Activated naive CD4-positive, alpha-beta T cell (primary cell): ENCODE measurements at places on chromosomes 3 and 15.

DNA sequence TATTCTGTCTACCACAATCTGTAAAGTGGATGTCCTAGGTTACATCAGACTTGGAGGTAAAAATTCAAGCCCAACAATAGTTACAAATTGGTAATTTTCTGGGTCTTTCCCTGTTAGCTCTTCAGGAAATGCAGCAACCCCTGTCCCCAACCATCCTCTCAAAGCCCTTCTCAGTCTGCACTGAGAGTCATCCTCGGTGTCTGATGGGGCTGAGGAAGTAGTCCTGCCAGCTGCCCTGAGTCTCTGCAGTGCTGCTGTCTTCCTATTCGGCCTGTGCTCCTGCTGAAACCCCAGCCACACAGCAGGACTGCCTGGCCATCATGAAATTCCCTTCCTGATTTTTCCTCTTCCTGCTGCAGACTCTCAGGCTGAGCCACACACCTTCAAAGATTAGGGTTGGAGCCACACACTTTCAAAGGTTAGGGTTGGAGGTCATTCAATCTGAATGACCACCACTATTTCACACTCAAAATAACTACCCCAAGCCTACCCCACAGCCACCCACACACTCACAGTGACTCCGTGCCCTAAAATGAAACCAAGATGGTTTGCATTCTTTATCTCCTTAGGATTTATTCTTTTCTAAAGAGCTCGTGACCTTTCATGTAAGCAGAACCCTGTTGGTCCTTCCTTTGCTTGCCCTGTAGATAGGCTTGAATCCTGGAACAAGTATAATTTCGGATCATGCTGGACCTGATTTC, 17.6 kb downstream of the TRIM42 start:
- DNase-seq = no peak

GRCh38 chr3:138938056-138938876, 8.7 kb downstream of the FOXL2 start:
- DNase-seq = no peak

DNA sequence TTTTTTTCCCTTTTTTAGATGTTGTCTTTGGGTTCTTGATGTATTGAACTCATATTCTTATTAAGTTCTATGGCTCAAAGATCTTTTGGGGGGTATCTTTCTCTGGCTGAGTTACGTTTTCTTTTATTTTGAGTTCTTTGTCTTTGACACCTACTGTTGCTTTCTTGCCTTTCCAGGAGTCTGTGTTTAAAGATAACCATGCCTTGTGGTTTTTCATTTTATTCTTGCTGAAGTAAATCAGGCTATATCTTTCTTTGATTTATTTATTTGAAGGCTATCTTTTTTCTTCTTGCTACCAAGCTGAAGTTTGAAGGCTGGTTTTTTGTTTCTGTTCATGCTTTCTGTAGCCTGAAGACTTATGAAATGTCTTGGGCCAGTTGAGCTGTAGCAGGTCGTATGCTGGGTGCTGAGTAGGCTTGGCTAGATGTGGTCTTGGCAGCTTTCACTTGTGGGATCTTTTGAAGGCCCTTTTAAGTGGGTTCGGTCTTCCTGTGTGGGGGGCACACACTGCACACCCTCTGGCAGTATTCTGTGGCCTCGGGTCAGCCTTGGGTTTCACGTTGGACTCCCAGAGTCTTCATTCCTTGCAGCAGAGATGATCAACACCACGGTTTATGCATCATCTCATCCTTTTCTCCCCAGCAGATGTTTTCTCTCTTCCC, 17.5 kb downstream of the SLCO3A1 start:
- no peak for DNase-seq

- no peak for DNase-seq
Measured at GRCh38 chr3:4225005-4225471, 78.1 kb upstream of the SETMAR start.

DNA sequence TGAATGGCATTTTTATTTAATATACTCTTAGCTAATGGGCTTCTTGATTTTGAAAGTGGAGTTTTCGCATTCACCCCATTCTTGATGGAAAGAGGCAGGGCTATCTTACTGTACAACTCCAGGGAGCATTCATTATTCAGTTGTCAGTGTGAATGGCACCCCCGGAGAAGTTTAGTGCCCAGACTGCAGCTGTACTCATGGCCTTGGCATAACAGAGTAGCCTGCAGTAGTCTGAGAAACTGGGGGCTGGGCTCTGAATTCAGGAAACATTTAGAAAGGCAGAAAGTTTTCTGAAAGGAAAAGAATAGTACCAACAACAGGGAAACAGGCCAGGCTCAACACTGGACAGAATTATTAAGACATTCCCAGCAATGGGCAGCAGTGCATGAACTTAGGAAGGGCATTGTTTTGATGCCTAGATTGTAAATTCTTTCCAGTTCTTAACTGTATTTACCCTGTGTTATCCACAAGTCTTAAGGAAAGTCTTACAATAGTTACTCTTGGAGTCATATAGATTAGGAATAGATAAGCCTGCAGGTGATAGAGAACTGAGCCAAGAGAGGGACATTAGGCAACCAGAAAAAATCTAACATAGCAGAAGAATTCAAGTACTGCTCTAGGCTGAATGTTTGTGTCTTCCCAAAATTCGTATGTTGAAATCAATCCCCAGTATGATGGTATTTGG, 44.4 kb downstream of the TIPARP start:
- no peak for DNase-seq

DNA sequence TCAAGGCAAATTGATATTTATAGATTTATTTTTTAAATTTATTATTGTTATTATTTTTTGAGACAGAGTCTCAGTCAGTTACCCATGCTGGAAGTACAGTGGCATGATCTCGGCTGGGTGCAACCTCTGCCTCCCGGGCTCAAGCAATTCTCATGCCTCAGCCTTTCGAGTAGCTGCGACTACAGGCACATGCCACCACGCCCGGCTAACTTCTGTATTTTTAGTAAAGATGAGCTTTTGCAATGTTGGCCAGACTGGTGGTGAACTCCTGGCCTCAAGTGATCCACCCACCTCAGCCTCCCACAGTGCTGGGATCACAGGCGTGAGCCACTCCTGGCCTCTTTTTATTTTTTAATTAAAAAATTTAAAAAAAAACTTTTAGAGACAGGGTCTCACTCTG, 19.0 kb downstream of the SPG21 start:
- DNase-seq = no peak

DNA sequence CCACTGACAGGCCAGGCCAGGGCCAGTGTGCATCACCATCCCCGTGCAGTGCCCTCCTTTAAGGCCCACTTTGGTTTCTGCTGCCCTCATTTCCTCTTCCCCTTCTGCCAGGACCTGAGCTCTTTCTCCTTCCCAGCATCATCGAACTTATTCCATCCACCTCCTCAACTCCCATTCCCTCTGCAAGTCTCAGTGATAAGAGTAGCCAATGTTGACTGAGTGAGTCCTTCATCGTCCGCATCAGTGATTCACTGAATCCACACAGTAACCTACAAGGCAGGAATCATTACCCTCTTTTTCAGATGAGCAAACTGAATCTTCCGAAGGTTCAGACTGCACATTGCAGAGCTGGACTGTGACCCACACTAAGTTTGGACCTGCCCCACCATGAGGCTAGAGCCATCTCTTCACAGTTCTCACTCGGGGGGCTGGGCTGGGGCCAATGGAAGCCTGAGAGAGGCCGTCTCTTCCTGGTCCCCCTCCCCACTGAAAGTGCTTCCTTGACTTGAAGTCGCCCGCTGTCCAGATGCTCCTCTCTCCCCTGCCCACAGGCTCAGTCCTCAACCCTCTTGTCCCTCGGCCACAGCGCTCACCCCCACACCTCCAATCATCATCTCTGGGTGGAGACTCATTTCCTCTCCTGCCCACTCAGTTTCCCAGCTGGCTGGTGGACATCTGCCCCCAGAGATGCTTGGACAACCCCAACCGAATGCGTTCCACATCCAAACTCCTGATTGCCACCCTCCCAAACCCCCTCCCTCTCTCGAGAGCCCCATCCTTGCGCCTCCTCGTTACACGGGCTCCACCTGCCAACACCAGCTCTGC, 15.2 kb upstream of the ANPEP start:
- no peak for DNase-seq

GRCh38 chr15:101368086-101368780, 73.2 kb upstream of the SNRPA1 start:
- no peak for DNase-seq

DNA sequence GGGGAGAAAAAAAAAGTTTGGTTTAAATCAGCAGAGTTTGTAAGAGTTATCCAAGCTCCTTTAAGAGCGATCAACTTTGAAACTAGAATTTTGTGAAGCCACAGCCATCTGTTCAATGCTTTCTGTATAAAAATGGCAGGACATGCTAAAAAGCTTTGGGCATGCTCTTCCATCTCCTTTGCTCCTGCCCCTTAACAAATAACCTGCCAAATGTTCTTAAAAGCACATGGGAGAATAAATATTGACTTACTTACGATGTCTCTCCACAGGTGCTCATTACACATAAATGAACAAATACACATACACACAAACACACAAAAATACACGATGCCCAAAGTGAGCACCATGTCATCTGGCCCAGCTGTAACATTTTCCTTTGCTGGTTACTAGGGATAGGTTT, 211.8 kb upstream of the DPH6 start:
- no peak for DNase-seq

DNA sequence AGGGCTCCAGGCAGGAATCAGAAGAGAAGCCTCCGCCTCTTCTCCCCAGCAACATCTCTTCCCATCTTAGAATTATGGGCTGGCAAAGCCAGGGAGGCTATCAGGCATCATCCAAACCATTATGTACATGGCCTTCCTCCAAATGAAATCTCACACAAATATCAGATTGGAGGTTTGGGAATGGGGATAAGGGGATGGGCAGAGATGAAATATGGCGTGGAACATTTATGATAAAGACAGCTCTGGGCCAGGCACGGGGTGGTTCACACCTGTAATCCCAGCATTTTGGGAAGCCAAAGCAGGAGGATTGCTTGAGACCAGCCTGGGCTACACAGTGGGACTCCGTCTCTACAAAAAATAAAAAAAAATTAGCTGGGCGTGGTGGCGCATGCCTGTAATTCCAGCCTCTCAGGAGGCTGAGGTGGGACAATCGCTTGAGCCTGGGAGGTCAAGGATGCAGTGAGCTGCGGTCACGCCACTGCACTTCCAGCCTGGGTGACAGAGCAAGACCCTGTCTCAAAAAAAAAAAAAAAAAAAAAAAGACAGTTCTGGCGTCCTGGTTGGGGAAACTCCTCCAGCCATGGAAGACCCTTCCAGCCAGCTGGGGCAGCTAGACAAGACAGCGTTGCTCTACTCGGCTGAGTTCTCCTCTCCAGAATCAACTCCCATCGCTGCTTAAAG, 36.6 kb downstream of the CPN2 start:
- DNase-seq = no peak

DNA sequence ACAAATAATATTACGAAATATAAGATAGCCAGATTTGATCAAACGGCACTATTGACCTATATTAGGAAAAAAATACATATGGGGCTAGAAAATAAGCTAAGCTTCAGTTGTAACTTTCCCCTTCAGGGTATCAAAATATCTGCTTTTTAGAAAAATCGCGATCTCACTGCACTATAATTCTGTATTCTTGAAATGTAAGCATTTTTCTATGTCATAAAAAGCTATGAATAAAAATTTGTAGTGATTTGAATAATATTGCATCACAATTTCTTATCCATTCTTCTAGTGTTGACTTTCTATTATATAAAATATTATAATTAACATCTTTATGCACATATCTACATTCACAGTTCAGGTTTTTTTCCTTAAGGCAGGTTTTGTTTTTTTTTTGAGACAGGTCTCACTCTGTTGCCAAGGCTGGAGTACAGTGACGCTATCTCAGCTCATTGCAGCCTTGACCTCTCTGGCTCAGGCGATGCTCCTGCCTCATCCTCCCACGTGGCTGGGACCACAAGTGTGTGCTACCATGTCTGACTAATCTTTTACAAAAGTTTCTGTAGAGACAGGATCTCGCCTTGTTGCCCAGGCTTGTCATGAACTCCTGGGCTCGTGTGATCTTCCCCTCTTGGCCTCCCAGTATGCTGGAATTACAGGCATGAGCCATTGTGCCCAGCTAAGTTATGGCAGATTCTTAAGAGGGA, 21.6 kb downstream of the EMC4 start:
- no peak for DNase-seq

GRCh38 chr3:38805765-38806386, 10.1 kb downstream of the SCN10A start:
- DNase-seq = no peak

- DNase-seq = no peak
Measured at GRCh38 chr3:64687086-64687780, 567 bp downstream of the ADAMTS9 start.

- DNase-seq = no peak
Measured at GRCh38 chr15:66862111-66862939, 160.3 kb downstream of the SMAD6 start.

DNA sequence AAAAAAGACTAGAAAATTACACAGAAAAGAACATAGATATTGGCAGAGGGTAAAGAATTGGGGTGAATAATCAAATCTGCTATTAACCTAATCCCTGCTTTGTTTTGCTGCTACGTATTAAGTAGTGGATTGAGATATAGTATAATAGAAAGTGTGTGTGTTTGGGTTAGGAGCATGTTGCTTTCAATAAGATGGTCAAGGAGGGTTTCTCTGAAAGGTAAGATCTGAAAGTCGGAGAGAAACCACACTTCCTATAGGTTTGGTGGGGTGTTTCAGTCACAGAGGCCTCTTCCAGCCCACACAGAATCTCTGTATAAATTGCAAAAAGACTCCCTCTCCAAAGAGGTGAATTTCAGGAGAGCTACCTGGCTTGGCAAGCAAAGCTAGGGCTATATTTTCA, 345.7 kb upstream of the SATB1 start:
- DNase-seq = no peak

- DNase-seq = no peak
Measured at GRCh38 chr15:56749982-56750381, 16.7 kb upstream of the ZNF280D start.

DNA sequence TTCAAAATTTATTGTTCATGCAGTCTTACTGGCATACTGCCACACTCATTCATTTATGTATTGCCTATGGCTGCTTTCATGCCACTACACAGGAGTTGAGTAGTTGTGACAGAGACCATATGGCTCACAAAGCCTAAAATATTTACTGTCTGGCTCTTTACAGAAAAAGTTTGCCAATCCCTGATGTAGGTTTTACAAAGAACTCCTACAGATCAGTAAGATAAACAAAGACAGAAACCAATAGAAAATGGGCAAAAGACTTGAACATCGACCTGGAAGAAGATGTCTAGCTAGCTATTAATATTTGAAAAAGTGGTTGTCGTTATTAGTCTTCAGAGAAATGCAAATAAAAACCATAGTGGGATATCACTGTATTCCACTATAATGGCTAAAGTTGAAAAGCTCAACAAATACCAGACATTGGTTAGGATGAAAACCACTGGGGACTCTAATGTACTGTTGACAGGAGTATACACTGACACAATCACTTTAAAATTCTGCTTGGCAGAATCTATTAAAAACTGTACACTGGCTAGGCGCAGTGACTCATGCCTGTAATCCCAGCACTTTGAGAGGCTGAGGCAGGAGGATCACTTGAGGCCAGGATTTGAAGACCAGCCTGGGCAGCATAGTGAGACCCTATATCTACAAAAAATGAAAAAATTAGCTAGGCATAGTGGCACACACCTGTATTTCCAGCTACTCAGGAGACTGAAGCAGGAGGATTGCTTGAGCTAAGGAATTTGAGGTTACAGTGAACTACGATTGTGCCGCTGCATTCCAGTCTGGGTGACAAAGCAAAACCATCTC, 87.7 kb downstream of the NEO1 start:
- DNase-seq = no peak
